ENCODE measurements at places on chromosomes 13 and 19. TPM values are rescaled to one million over a fixed set of nuclear protein-coding genes. Genes with fewer than 3 reads are reported as not detected.

The MTUS2 gene
- total RNA-seq = 7.5 TPM

The VSTM2B gene
- total RNA-seq = not detected

The KCNJ14 gene
- total RNA-seq = 0.48 TPM

The SPRYD7 gene
- total RNA-seq = 10.4 TPM

The PBX4 gene
- 10.8 TPM for total RNA-seq

The ANGPTL4 gene
- total RNA-seq = 5.3 TPM

The COG3 gene
- total RNA-seq = 40.4 TPM

The GNG7 gene
- total RNA-seq = 0.48 TPM

The DBP gene
- 0.72 TPM for total RNA-seq

The LAIR1 gene
- 19.7 TPM for total RNA-seq

Measured in umbilical cord (tissue), 2 donors.